Small intestine (tissue), 16 donors: ENCODE measurements at places on chromosomes 2 and 18. TPM values are rescaled to one million over a fixed set of nuclear protein-coding genes. Genes with fewer than 3 reads are reported as not detected.
A peak's percentile ranks its signal among the peaks of the same experiment; 100 is the strongest.

DNA sequence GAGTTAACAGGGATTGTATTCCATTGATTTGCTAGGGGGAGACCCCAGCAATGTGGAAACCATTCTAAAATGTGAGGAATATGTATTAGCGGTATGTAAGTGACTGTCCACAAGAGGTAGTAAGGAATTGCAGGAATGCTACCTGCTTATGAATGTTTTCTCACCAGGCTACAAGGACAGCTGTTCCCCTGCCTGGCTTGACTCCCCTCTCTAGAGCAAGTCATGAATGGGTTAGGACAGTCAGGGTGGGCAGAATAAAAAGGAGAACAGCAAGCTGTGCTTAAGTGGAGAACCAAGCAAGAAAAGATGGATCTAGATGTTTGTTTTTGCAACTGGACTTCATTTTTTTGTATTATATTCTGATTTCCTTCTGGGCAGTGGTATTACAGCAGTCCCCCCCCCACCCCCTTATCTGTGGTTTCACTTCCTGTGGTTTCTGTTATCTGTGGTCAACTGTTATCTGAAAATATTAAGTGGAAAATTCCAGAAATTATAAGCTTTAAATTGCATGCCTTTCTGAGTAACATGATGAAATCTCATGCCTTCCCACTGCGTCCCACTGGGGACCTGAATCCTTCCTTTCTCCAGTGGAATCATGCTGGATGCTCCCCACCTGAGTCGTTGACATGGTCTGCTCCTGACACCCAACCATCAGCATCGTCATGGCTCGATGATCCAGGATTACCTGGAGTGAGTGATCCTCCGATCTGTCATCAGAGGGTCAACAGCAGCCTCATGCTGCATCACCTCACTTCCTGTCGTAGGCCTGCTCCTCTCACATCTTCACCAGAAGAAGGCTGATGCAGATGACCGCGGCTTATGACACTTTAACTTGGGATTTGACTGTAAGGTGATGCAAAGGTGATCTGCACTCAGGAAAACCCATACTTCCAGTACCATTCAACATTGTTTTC lies 52.2 kb downstream of the VAPA start:
- H3K36me3 ChIP-seq, result no peaks in the 10 kb centered on the region
- DNase-seq, result no peak
- H3K4me1 ChIP-seq, result no peaks in the 10 kb centered on the region
- H3K27me3 ChIP-seq, result no peaks in the 10 kb centered on the region
- no peak overlapping the region for H3K27ac ChIP-seq
- H3K4me3 ChIP-seq, result no peak overlapping the region

The SLC39A10 gene
- polyA plus RNA-seq, result 24.6 TPM

- H3K36me3 ChIP-seq, result no peaks in the 10 kb centered on the region
- no peak overlapping the region for H3K4me3 ChIP-seq
- H3K27ac ChIP-seq, result peak overlapping the region; percentile 74
- no peaks in the 10 kb centered on the region for H3K27me3 ChIP-seq
- no peak for DNase-seq
These were observed 7.4 kb upstream of the POLI start for GRCh38 chr18:54261894-54262293.

The IL36A gene
- not detected for polyA plus RNA-seq

The ZNF513 gene
- 18.4 TPM for polyA plus RNA-seq

The BCL11A gene
- 2.2 TPM for polyA plus RNA-seq

GRCh38 chr2:188450732-188451483 lies 159.2 kb downstream of the GULP1 start:
- no peak for DNase-seq
- no peaks in the 10 kb centered on the region for H3K4me1 ChIP-seq
- peaks cover 4% of the 10 kb centered on the region for H3K36me3 ChIP-seq
- no peak overlapping the region for H3K4me3 ChIP-seq

DNA sequence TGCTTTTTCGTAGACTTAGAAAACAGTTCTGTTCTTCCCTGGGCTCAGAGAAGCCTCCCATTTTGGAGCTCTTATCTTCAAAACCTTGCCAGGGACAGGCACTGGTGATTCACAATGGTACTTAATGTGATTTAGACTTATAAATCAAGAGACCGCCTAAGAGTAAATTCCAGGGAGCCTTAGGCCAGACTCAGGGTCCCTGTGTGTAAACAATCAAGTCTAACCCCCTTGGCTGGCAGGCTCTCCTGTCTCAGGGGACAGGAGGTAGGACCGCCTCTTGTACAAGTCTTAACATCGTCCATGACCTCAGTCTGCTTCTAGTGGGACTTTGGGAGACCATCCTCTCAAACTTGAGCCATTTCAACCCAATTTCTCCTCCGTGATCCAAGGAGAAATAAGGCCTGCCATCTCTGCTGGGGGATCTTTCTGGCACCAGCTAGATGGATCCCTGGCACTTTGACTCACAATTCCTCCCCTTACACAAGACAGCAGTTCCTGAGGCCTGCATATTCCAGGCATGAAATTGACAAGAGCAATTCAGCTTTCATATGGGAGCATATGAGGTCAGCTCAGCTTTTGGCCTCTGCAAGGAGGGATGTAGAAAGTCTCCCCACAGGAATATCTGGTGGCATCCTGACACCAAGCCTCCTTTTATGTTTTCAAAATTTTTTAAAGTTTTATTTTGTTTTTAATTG lies 487.0 kb downstream of the TNS1 start:
- DNase-seq, result no peak
- no peaks in the 10 kb centered on the region for H3K36me3 ChIP-seq
- H3K27ac ChIP-seq, result no peak overlapping the region
- H3K4me1 ChIP-seq, result peaks cover 3% of the 10 kb centered on the region
- H3K27me3 ChIP-seq, result no peaks in the 10 kb centered on the region

GRCh38 chr2:168819050-168819715 lies 16.7 kb downstream of the NOSTRIN start:
- H3K36me3 ChIP-seq, result peaks cover 2% of the 10 kb centered on the region
- H3K27me3 ChIP-seq, result no peaks in the 10 kb centered on the region
- H3K27ac ChIP-seq, result no peak overlapping the region
- H3K4me3 ChIP-seq, result no peak overlapping the region
- no peaks in the 10 kb centered on the region for H3K4me1 ChIP-seq

DNA sequence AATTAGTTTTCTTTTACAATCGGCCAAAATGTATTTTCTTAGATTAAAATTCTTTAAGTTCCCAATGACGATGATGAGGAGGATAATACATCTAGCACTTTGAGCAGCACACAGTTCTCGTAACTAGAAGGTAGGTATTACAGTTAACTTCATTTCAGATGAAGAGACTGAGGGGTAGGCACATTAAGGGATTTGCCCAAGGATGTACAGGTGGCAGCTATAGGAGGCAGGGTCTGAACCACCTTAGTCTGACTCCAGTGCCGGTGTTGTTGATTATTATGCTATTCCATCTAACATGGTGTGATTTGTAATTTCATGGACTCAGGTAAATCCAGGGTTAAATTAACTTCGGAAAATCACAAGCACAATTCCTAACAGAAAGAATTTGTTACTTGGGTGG lies 1.1 kb downstream of the CD28 start:
- no peak overlapping the region for H3K4me3 ChIP-seq
- no peaks in the 10 kb centered on the region for H3K4me1 ChIP-seq
- H3K27me3 ChIP-seq, result no peaks in the 10 kb centered on the region
- no peak for DNase-seq

GRCh38 chr2:54585136-54585733 lies 129.1 kb downstream of the SPTBN1 start:
- peaks cover 3% of the 10 kb centered on the region for H3K36me3 ChIP-seq
- H3K4me1 ChIP-seq, result peaks cover 45% of the 10 kb centered on the region
- H3K4me3 ChIP-seq, result no peak overlapping the region
- DNase-seq, result no peak
- H3K27me3 ChIP-seq, result no peaks in the 10 kb centered on the region

- no peak overlapping the region for H3K4me3 ChIP-seq
- no peaks in the 10 kb centered on the region for H3K4me1 ChIP-seq
- no peaks in the 10 kb centered on the region for H3K27me3 ChIP-seq
- no peak overlapping the region for H3K27ac ChIP-seq
- no peaks in the 10 kb centered on the region for H3K36me3 ChIP-seq
These were observed 39.3 kb upstream of the ITSN2 start for GRCh38 chr2:24399434-24400206.

DNA sequence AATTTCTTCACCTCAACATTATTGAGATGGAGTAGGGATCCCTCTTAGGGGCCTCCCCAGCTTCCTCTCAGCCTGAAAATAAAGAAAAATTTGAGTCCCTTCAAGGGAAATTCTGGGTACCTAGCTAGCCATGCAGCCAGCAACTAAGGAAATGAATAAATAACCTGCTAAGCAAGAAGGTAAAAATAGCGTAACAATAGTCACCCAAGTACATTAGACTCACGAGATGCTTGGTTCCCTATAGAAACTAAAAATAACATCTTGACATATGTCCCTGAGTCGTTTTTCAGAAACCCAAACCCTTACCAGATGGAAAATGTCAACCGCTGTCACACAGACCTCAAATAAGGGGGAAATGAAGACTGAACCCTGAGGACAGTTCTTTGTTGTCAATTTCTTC lies 51.9 kb downstream of the CACNB4 start:
- H3K4me1 ChIP-seq, result no peaks in the 10 kb centered on the region
- no peak overlapping the region for H3K27ac ChIP-seq
- no peaks in the 10 kb centered on the region for H3K36me3 ChIP-seq
- H3K27me3 ChIP-seq, result no peaks in the 10 kb centered on the region

DNA sequence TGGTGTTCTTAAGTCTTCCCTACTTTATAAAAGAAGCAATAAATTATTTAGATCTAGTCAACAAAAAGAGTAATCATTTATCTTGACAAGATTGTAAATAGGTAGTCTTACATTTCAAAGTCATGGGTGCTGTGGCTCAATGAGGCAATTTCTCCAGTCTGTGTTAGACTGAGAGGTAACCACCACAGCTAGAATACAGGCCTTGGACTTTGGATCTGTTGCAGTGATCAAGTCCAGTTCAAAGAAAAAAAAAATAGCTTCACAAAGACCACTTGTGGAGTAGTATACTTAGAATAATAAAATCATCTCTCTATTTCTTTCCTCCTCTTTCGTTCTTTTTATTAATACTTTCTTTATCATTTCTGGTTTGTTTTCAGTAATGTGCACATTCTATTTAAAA lies 93.1 kb upstream of the FSIP2 start:
- H3K36me3 ChIP-seq, result no peaks in the 10 kb centered on the region
- no peaks in the 10 kb centered on the region for H3K4me1 ChIP-seq
- peak; percentile 81 for DNase-seq

DNA sequence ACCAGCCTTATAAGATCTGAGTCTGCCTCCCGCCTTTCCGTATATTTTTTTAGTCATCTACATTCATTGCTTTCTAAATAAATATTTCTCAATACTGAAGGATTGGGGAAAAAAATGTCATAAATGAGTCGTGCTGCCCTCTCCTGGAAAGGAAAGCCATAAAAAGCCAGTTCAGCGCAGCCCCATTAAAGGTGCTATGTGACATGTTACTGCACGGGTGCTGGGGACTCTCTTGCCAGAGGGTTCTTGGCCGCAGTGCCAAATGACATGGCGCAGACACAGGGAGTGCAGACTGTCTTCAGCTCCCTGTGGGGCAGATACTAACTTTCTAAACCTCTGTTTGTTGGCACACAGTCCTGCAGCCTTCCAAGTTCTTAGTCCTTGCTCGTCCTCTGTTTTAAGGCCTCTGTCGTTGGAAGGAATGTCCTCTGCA lies 53.7 kb upstream of the MAP3K20 start:
- DNase-seq, result no peak
- no peak overlapping the region for H3K4me3 ChIP-seq
- H3K27ac ChIP-seq, result no peak overlapping the region
- no peaks in the 10 kb centered on the region for H3K4me1 ChIP-seq
- no peaks in the 10 kb centered on the region for H3K36me3 ChIP-seq

The SIX2 gene
- 0.06 TPM for polyA plus RNA-seq

DNA sequence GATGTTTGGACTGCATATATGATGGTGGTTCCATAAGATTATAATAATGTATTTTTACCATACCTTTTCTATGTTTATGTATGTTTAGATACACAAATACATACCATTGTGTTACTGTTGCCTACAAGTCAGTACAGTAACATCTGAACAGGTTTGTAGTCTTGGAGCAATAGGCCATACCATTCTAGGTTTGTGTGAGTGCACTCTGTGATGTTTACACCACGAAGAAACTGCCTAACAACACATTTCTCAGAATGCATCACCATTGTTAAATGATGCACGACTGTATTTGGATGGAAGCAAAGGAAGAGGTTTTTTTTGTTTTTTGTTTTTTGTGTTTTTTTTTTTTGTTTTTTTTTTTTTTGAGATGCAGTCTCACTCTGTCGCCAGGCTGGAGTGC lies 9.5 kb downstream of the DUSP19 start:
- H3K27ac ChIP-seq, result no peak overlapping the region
- no peaks in the 10 kb centered on the region for H3K4me1 ChIP-seq
- no peaks in the 10 kb centered on the region for H3K36me3 ChIP-seq

- H3K27me3 ChIP-seq, result no peaks in the 10 kb centered on the region
- H3K4me3 ChIP-seq, result no peak overlapping the region
- no peaks in the 10 kb centered on the region for H3K36me3 ChIP-seq
- no peak overlapping the region for H3K27ac ChIP-seq
These were observed 11.5 kb upstream of the KYNU start for GRCh38 chr2:142865924-142866323.

GRCh38 chr2:167430447-167430846 lies 542.2 kb downstream of the XIRP2 start:
- no peak overlapping the region for H3K27ac ChIP-seq
- H3K4me3 ChIP-seq, result no peak overlapping the region
- no peaks in the 10 kb centered on the region for H3K4me1 ChIP-seq
- no peak for DNase-seq
- H3K27me3 ChIP-seq, result no peaks in the 10 kb centered on the region

DNA sequence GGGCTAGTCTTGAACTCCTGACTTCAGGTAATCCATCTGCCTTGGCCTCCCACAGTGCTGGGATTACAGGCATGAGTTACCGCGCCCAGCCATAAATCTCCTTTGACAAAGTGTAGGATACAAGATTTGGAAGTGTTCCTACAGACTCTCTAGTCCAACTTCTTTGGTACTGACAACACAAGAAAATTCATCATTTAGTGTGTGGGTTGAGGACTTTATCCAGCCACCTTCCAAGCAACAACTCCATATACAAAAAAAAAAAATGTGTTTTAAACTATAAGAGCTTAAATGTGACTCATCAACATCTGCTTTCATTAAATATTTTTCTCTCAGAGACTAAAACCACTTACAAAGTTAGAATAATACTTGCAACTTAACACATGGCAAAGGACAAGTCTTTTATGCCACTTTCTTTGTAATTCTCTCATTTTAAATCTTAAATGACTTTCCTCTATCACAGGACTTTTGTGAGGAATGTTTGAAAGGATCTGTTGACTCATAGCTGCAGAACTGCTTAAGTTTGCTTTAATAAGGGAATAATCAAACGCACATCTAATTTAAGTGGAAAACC lies 46.2 kb upstream of the ITGAV start:
- DNase-seq, result no peak
- H3K27me3 ChIP-seq, result no peaks in the 10 kb centered on the region
- H3K4me1 ChIP-seq, result no peaks in the 10 kb centered on the region
- H3K27ac ChIP-seq, result no peak overlapping the region
- no peak overlapping the region for H3K4me3 ChIP-seq

The G6PC2 gene
- not detected for polyA plus RNA-seq

The GAL3ST2 gene
- not detected for polyA plus RNA-seq

The TWIST2 gene
- polyA plus RNA-seq, result not detected

The CCDC68 gene
- 26.7 TPM for polyA plus RNA-seq

The DAPL1 gene
- 2.0 TPM for polyA plus RNA-seq

- H3K4me3 ChIP-seq, result peak overlapping the region; percentile 99
- H3K27ac ChIP-seq, result peak overlapping the region; percentile 84
- no peaks in the 10 kb centered on the region for H3K36me3 ChIP-seq
- H3K4me1 ChIP-seq, result no peaks in the 10 kb centered on the region
- peak; percentile 57 for DNase-seq
- H3K27me3 ChIP-seq, result no peaks in the 10 kb centered on the region
These were observed 558 bp downstream of the DNAJC10 start for GRCh38 chr2:182716650-182716979.

- no peaks in the 10 kb centered on the region for H3K27me3 ChIP-seq
- H3K27ac ChIP-seq, result no peak overlapping the region
These were observed 248.0 kb downstream of the DSEL start for GRCh38 chr18:67268530-67268929.
